ENCODE measurements at places on chromosomes 5 and 9. TPM values are rescaled to one million over a fixed set of nuclear protein-coding genes. Genes with fewer than 3 reads are reported as not detected.

The SHISAL2B gene
- not detected for total RNA-seq

GRCh38 chr5:135038813-135039270, 4.8 kb upstream of the PITX1 start:
- no peak for DNase-seq

The FST gene
- total RNA-seq, result 84.8 TPM

DNA sequence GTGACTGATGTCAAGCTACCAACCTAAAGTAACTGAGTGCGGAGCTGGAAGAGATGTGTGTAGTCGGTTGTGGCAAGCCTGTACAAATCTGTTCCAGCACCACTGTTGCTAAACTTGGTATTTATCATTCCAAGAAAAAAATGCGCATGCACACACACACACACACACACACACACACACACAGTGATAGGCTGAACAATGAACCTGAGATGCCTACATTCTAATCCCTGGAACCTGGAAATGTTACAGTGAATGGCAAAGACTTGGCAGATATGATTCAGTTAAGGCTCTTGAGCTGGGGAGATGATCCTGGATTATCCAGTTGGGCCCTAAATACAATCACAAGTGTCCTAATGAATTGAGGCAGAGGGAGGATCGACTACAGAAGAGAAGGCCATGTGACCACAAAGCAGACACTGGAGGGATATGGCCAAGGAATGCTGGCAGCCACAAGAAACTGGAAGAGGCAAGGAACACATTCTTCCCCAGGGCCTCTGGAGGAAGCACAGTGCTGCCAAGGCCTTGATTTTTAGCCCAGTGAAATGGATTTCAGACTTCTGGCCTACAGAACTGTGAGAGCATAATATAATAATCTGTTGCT, 49.7 kb upstream of the LHFPL2 start:
- DNase-seq, result no peak

GRCh38 chr5:132751444-132751843, 4.2 kb downstream of the CCNI2 start:
- DNase-seq, result no peak

DNA sequence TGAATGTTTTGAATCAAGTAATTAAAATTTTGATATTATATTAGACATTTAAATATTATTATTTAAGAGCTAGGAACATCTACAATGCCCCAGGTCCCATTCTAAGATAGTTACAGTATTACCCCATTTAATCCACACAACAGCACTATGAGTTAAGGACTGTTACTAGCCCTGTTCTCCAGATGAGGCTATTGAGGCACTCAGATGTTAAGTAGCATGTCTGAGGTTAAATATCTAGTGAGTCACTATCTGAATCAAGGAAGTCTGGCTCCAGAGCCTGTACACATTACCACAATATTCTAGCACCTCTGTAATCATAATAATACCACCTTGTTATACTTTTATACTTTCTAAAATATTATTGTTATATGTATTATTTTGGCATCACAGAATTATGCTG, 304.6 kb downstream of the PDE4D start:
- DNase-seq, result no peak

DNA sequence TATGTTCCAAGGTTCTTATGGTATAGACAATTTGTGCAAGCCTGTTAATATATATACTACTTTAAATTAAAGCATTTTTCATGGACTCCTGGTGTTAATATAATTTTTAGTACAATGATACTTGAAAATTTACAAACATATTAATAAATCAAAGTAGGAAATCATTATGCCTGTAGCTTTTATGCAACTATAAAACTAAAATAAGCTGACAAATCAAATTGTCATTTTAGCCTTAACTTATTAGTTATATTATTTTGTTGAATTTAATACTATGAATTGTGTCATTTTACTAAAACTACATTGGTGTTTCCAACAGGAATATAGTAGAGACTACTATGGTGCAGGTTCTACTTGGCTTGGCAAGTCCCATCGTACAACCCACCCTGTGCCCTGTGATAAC, 96.0 kb downstream of the MED10 start:
- DNase-seq, result no peak

The SYNPO gene
- total RNA-seq, result 11.0 TPM

The PTPN3 gene
- total RNA-seq, result 9.2 TPM

- DNase-seq, result no peak
Measured at GRCh38 chr9:84781458-84781857, 111.9 kb downstream of the NTRK2 start.

The LVRN gene
- 0.64 TPM for total RNA-seq

GRCh38 chr9:105957830-105958229, 263.5 kb downstream of the TMEM38B start:
- no peak for DNase-seq

The PCAT7 gene
- 2.7 TPM for total RNA-seq

The FOXD4L3 gene
- not detected for total RNA-seq

- no peak for DNase-seq
Measured at GRCh38 chr5:83507431-83507830, 35.9 kb downstream of the VCAN start.

GRCh38 chr5:166708291-166708690, 1583.2 kb upstream of the WWC1 start:
- DNase-seq, result no peak

DNA sequence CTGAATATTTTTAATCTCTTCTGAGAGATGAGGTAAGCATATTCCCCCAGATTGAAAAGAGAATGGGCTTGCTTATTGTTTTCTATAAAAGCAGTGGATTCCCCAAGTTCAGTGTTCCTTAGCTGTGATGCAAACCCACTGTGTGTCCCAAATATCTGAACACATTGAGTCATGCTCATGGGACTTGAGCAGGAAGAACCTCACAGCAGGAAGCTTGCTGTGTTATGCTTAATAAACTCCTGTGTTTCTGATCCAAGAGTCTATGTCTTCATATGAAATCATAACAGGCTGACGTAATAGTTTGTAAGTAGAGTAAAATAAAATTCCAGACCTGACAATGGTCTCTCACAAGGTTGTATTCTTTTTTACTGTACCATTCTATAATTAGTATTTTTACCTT, 24.8 kb upstream of the LOX start:
- peak; percentile 43 for DNase-seq

DNA sequence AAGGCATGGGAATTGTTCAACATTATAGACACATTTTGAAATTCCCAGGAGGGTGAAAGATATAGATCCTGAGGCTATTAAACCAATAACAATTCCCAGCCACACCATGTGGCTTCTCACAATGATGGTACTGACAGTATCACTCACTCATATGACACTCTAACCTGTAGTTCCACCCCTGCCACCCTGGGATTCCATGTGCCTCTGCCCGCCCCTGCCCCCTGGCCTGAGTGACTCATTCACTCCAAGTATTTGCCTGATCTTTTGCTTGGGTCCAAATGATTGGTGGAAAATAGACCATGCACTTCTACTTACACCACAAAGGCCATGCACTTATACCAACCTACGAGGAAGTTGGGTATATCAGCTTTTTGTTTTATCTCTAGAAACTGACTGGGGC, 305.2 kb upstream of the DAB2 start:
- no peak for DNase-seq

- DNase-seq, result no peak
Measured at GRCh38 chr5:33336891-33337636, 103.7 kb upstream of the TARS1 start.

DNA sequence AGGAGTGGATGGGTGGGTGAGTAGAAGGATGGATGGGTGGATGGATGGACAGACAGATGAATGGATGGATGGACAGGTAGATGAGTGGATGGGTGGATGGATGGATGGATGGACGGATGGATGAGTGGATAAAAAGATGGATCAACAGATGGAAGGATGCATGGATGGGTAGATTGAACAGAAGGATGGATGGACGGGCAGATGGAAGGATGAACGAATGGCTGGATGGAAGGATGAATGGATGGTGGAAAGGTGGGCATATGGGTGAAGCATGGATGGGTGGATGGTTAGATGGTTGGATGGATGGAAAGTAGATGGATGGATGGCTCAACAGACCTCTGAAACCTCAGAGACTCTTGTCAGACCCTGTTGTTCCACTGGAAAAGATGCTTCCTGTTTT, 10.1 kb downstream of the FLT4 start:
- no peak for DNase-seq

The RASEF gene
- total RNA-seq, result 1.7 TPM

DNA sequence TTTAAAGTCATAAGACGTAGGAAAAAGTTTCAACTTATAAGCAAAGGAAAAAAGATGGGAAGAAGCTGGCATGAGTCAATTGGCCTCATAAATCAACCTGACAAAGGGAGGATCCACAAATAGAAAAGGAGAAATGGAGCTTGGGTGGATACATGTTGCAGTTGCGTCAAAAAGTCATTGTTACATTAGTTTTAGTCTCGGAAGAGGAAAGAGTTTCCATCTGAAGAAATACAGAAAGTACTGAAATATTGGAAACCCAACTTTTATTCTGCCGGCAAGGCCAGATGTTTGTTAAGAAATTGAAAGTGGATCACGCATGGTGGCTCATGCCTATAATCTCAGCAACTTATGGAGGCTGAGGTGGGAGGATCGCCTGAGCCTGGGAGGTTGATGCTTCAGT, 11.3 kb upstream of the TIMD4 start:
- no peak for DNase-seq

The SHB gene
- 12.5 TPM for total RNA-seq

DNA sequence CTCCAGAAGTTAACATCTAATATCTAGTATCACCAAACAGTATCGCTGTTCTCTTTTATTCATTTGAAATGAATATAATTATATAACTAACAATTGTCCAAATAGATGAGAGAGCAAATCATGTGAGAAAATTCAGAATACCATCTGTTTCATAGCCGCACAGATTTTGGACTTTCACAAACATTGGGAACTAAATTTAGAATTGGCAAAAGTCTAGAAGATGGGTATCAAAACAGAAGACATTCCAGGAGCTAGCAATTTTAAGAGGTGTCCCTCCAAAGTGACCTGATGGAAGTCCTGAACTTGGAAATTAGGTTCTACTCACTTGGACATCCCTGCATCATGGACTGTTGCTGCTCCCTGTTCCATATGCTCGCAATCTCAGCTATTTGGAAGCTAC, 57.0 kb upstream of the FSD1L start:
- DNase-seq, result no peak

The ITGA2 gene
- 5.0 TPM for total RNA-seq

DNA sequence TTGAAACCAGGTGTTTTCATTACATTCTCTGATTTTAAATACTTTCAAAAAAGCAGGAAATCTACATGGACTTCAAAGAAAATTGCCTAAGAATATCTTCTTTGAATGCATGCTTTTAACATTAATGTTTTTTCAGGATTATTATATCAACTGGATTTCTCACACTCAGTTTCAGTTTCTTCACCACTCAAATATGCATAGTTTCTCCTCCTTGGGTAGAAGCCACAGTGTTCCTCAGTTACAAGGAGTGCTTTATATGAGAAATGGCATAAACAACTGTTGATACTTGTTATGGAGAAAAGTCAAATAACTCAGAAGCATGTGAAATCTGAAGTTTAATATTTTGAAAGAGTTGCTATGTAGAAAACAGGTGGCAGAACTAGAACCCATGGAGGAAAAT, 196.9 kb downstream of the DMRTA1 start:
- DNase-seq, result no peak

The SLC6A3 gene
- not detected for total RNA-seq

The ARSI gene
- total RNA-seq, result 0.06 TPM

Data from NCI-H460 (cell line).